Suprapubic skin (tissue), 4 donors: ENCODE measurements at places on chromosomes 3 and 15. TPM values are rescaled to one million over a fixed set of nuclear protein-coding genes. Genes with fewer than 3 reads are reported as not detected.

DNA sequence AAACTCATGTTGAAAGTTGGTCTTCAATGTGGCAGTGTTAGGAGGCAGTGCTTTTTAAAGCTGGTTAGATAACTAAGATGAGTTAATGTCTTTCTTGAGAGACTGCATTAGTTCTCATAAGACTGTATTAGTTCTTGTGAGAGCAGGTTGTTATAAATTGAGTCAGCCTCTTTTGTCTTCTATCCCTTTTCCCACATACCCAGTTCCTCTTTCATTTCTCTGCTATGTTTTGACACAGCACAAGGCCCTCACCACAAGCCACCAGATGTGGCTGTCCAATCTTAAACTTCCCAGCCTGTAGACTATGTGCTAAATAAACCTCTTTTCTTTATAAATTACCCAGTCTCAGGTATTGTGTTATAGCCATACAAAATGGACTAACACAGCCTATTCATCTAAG is 94.6 kb upstream of the SNTN start:
- H3K4me3 ChIP-seq, result no peak overlapping the region
- no peaks in the 10 kb centered on the region for H3K4me1 ChIP-seq
- H3K27ac ChIP-seq, result no peak overlapping the region
- H3K36me3 ChIP-seq, result no peaks in the 10 kb centered on the region
- DNase-seq, result no peak
- no peaks in the 10 kb centered on the region for H3K27me3 ChIP-seq

DNA sequence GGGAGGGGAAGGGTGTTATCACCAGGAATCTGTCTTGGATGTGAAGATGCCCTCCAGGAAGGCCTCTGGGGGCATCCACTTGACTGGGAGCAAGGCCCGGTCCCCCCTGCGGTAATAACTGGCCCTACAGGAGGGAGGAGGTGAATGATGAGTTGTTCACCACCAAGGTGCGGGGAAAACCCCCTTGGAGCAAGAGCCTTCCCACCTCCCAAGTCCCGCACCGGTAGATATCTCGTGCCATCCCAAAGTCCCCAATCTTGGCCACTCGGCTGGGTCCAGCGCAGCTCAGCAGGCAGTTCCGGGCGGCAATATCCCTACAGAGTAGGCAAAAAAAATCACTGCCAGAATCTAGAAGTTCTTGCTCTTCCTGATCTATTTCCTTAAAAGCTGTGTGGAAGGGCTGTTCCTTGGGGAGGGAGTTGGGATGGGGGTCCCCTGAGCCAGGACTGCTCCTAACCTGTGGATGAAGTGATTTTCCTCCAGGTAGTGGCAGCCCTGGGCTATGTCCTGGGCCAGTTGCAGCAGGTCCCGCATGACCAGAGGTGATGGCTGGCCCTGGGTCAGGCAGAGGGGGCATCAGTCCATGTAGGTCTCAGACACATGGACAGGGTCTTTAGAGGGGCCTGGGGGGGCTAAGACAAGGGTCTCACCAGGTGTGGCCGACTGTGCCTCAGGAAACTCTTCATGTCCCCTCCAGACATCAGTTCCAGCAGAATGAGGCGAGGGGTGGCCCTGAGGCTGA is 8.7 kb downstream of the LTK start:
- H3K4me3 ChIP-seq, result no peak overlapping the region
- peaks cover 32% of the 10 kb centered on the region for H3K4me1 ChIP-seq

DNA sequence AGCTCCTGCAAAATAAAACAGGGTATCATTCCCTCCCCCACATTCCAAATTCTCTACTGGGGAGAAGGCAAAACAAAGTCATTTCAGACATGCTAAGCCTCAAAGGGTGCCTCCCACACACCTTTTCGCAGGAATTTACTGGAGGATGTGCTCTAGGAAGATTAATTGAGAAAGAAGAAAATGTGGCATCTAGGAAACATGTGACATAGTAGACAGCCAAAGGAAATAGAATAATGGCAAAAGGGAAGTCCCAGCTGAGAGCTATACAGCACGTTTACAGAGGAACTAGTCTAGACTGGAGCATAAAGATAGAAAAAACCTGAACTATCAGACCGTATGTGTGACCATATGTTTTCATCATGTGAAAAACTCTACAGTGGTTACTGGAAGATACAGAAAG is 58.8 kb upstream of the MELTF start:
- peaks cover 10% of the 10 kb centered on the region for H3K36me3 ChIP-seq
- H3K4me1 ChIP-seq, result peaks cover 2% of the 10 kb centered on the region
- no peak overlapping the region for H3K27ac ChIP-seq
- H3K27me3 ChIP-seq, result no peaks in the 10 kb centered on the region
- no peak overlapping the region for H3K4me3 ChIP-seq

GRCh38 chr3:50588759-50589433 is 19.6 kb downstream of the HEMK1 start:
- H3K4me3 ChIP-seq, result no peak overlapping the region
- no peaks in the 10 kb centered on the region for H3K27me3 ChIP-seq
- no peaks in the 10 kb centered on the region for H3K36me3 ChIP-seq
- H3K4me1 ChIP-seq, result peaks cover 52% of the 10 kb centered on the region

GRCh38 chr15:99135194-99135593 is 30.3 kb downstream of the SYNM start:
- no peak for DNase-seq
- no peaks in the 10 kb centered on the region for H3K27me3 ChIP-seq
- H3K36me3 ChIP-seq, result peaks cover 32% of the 10 kb centered on the region
- no peaks in the 10 kb centered on the region for H3K4me1 ChIP-seq

DNA sequence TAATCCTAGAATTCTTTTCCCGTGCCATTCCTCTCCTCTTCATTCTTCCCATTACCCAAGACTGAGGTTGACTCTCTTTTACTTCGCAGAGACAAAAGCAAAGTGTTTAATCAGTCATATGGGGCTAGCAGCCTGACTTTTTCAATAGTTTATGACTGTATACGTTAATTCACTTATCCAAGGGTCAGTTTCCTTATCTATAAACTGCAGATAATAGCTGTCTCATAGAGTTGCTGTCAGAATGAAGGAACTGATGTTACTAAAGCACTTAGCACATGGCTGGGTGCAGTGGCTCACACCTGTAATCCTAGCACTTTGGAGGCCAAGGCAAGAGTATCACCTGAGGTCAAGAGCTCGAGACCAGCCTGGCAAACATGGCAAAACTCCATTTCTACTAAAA is 43.5 kb upstream of the ULK4 start:
- H3K27me3 ChIP-seq, result no peaks in the 10 kb centered on the region
- H3K4me1 ChIP-seq, result no peaks in the 10 kb centered on the region
- no peak overlapping the region for H3K4me3 ChIP-seq
- no peak overlapping the region for H3K27ac ChIP-seq
- DNase-seq, result no peak

DNA sequence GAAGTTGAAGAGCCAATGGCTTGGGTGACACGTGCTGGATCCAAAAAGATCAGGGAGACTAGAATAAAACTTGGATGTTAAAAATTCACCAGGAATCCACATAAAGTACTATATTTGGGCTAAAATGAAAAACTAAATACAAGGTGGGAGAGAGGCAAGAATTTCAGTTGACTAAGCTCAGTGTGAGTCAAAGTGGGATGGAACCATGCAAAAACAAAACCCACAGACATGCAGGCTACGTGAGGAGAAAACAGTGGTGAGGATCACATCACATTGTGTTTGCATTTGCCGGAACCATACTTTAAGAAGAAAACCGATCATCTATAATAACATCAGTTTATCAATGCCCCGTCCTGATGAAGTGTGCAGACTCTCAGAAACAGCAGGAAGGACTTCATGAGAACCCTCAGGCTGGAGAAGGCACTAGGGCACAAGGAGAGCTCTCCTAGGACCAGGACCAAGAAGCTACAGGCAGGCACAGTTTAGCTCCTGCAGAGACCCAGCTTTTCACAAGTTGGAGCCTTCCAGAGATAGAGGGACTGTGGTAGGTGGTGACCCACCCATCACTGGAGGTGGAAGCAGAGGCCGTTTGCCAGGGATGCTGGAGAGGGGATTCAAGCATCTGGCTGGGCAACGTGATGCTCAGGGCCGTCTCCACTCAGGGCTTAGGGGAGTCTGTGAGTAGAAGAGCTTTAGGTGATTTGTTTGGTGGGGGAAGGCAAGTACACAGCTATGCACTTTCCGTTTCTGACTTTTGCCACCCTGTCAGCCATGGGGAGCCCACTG is 29.0 kb upstream of the NR2E3 start:
- no peaks in the 10 kb centered on the region for H3K27me3 ChIP-seq
- DNase-seq, result peak; percentile 70
- H3K36me3 ChIP-seq, result no peaks in the 10 kb centered on the region
- H3K4me1 ChIP-seq, result peaks cover 7% of the 10 kb centered on the region
- no peak overlapping the region for H3K4me3 ChIP-seq
- H3K27ac ChIP-seq, result no peak overlapping the region

DNA sequence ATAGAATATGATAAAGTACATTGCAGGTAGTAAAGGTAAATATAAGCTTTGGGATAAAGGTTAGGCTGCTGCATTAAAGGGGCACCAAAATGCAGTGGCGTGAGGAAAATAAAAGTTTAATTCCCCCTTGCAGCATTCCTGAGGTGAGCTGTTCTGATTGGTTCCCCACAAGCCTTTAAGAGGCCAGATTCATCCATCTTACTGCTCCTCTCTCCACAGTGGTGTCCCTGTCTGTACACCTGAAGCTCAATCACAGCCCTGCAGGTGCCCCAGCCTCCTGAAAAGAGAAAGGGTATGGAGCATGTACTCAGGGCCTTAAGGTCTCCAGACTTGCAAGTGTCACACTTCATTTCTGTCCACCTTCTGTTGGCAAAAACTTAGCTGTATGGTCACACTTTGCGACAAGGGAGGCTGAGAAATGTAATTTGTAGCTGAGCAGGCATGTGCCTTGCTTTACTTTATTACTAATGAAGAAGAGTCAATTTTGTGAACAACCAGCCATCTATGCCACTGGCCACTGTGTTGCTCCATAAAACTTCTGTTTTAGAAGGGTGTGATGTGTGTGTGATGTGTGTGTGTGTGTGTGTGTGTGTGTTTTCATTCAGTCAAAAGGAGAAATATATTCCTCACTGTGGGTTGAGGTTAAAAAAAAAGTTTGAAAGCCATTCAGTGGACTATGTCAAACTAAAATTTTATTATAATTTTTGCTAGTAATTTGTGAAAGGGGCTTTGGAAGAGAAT is 12.8 kb downstream of the LACTB start:
- H3K27ac ChIP-seq, result peak overlapping the region; percentile 63
- H3K27me3 ChIP-seq, result no peaks in the 10 kb centered on the region
- H3K4me1 ChIP-seq, result peaks cover 18% of the 10 kb centered on the region

CHL1 gene
- total RNA-seq, result 65.7 TPM

SLC6A20 gene
- total RNA-seq, result 0.42 TPM
